ENCODE measurements at places on chromosomes 5 and 9. TPM values are rescaled to one million over a fixed set of nuclear protein-coding genes. Genes with fewer than 3 reads are reported as not detected.

- DNase-seq, result no peak
Observed at GRCh38 chr5:173236531-173237142, 1.6 kb upstream of the NKX2-5 start.

DNA sequence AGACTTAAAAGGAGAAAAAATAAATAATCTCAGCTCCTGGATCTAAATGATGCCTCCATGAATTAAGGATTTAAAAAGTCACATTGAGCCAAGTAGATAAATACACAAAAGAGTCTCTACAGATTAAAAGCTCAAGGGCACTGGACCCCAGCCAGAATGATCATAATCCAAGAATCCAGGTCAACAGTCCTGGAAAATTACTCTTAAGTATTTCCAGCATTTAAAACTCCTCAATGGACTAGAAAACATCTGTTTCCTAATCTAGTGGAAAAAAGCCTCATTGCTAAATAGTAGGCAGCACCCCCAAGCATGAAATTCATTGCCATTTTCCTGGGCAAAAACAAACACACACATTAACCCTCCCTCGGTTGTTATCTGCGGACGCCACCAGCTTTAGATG is 96.8 kb downstream of the FRMD3 start:
- no peak for DNase-seq

The CNTNAP3B gene
- polyA plus RNA-seq, result 14.4 TPM

The PAPPA gene
- polyA plus RNA-seq, result 41.2 TPM

The TRIM41 gene
- 32.5 TPM for polyA plus RNA-seq
